Fibroblast of mammary gland (primary cell): ENCODE measurements at places on chromosomes 2 and 18.
A peak's percentile ranks its signal among the peaks of the same experiment; 100 is the strongest.

- no peak for DNase-seq
These were observed 247.8 kb upstream of the CWC22 start for GRCh38 chr2:180254872-180255271.

DNA sequence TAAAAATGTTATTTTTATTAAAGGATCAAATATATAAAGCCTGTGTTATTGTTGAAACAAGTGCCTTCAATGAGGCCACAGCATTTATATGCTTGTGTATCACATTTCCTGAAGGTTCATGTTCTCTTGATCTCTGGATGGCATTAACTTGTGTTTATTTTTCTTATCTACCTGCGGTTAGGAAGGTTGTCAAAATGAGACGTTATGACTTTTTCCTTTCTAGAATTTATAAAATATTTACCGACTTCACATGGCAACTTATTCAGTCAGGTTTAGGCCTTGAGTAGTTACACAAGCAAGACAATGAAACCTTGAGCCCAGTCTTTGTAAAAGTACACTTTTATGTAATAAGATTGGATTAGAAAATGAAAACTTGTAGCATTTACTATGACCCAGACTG lies 196.4 kb upstream of the ACVR2A start:
- DNase-seq = no peak

GRCh38 chr2:111236025-111236424 lies 115.3 kb downstream of the BCL2L11 start:
- DNase-seq = no peak

GRCh38 chr2:143907801-143908200 lies 612.1 kb downstream of the ZEB2 start:
- DNase-seq = no peak

GRCh38 chr2:232200195-232200594 lies 178.4 kb upstream of the ALPP start:
- DNase-seq = no peak

DNA sequence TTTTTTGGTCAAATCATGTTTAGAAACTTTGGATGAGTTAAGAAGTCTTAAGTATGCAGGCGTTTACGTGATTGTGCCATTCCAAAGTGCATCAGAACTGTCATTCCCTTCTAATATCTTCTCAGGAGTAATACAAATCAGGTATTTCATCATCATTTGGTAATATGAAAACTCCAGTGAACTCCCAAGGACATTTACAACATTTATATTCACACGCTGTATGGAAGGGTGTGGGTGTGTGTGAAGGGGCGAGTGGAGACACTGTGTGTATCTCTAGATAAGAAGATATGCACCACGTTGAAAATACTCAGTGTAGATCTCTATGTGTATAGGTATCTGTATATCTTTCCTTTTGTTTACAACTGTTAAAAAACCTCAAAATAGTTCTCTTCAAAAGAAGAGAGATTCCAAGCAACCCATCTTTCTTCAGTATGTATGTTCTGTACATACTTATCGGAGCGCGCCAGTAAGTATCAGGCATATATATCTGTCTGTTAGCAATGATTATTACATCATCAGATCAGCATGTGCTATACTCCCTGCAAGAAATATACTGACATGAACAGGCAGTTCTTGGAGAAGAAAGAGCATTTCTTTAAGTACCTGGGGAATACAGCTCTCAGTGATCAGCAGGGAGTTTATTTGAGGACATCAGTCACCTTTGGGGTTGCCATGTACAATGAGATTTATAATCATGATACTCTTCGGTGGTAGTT lies 29.3 kb downstream of the COX7A2L start:
- peak; percentile 39 for DNase-seq

DNA sequence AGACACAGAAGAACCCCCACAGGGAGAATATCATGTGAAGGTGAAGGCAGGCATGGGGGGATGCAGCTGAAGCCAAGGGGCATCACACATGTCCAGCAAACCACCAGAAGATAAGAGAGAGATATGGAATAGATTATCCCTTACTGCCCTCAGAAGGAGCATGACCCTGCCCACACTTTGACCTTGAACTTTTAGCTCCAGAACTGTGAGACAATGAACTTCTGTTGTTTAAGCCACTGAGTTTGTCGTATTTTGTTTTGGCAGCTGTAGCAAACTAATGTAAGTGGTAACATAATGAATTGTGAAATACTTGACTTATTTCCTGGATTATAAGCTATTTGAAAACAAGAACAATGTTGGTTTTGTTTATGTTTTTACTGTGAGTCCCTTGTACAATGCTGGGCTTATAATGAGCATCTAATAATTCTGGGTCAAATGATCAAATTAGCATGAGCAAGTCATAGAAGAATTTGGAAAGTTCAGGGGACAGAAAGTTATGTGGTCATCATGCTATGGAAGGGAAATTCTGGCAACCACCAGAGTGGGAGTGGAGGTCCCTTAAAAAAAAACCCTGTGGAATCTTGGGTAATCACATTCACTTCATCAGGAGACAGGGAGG lies 541.0 kb upstream of the KLHL29 start:
- no peak for DNase-seq

DNA sequence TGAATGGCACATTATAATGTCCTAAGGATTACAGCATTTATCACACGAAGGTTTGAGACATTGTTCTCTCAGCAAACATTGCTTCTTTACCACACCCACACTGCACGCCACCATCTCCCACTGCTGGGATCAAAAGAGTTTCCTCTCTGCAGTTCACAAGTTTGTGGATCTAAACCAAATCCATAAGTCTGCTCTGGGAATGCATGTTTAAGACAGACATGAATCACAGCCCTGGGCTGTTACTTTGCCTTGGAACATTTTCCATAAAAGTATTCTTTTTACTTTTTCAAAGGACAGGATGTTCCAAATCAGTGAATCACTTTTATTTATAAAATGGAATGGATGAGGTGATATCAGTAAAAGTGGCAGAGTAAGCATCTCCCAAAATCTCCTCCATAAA lies 36.1 kb downstream of the STPG4 start:
- DNase-seq = peak; percentile 89

DNA sequence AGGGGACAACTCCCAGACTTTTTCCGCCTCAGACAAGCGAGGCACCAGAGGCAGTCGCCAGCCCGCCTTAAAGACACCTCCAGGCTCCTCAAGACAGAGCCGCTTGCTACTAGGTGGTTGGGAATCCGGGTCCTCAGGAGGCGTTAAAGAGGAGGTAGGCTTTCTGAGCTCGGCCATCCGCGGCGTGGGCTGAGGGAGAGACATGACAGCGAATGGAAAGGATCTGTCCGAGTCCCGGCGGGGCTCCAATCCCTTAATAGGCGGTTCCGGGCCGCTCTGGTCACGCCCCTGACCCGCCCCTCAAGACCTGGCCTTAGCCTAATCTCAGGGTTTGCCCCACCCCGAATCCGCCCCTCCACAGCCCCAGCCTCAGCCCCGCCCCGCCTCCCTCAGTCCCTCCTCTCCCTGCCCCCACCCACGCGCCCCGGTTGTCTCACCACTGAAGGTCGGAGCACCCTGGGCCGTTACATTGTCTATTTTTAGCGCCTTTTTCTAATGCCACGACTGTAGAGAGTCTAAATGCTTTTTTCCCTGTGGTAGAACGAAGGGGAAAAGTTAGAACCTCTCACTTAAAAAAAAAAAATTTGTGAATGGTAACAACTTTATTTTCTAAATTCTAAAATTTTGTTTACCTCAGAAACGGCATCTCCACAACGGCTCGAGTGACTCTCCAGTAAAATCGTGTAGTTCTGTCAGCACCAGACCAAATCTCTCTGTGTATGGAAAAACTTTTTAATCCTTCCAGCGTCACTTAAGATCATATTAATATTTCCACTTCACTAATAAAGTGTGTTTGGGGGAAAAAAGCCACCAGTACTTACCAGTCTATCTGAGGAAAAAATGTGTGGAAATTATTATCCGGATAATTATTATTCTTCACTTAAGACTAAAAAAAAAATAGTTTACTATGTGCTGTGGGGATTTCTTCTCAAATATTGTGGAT lies at the start of gene RAD51AP2:
RAD51AP2 (minus strand) TSS at position 229 of the 943 bp plus-strand sequence; CDS start at position 204, 25 bp downstream.
- peak; percentile 74 for DNase-seq
